ENCODE measurements at places on chromosomes 2 and 18.

- no peak for DNase-seq
Observed at GRCh38 chr18:55918444-55918843, 330.5 kb upstream of the TCF4 start.

DNA sequence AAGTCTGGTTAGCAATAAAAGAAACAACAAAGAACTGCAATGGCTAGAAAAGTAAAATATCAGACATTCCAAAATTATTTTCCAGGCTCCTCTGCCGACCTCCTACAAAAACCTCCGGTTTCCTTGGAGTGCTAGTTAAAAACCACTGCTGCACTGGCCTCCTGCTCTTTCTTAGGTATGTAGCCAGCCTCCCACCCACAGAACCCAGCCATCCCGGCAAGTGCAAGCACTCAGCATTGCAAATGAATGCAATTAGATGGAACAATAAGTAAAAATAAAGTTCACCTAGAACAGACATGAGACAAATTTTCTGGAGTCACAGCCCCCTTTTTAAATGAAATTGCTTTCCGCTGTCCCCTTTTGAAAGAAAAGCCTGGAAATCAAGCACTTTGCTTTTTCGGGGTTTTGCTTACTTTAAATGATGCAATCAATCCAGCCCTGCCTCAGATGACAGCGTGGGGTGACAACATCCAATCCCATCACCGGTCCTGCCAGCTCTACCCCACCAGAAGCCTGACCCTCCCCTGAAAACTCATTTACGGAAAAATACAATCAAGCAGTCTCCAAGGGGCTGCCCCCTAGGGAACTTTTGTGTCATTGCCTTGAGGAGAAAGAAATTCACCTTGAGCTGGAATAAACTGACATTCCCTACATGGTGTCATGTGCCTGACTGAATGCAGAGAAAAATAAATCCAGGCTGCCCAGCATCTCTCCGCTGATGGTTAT is 199.8 kb downstream of the EPHA4 start:
- no peak for DNase-seq

DNA sequence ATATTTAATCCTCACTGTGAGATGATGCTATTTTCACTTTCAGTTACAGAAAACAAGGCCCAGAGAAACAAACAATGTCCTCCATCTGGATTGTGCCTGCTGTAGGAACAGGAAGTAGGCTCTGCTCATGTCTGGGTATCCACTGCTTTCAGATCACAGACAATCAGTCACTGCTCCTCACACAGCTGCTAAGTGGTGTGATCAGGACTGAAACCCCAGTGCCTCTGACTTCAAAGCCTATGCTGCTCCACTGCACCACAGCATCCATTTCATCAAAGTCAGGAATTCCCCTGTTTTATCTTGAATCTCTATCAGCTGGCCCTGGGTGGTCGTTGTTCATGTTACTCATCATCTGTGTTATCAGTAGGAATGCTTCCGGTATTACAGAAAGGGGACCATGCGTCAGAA is 303.8 kb upstream of the TRIB2 start:
- peak; percentile 12 for DNase-seq

GRCh38 chr2:48852938-48853337 is 97.4 kb upstream of the LHCGR start:
- DNase-seq, result no peak

GRCh38 chr18:58314284-58314683 is 270.3 kb downstream of the NEDD4L start:
- DNase-seq, result no peak

DNA sequence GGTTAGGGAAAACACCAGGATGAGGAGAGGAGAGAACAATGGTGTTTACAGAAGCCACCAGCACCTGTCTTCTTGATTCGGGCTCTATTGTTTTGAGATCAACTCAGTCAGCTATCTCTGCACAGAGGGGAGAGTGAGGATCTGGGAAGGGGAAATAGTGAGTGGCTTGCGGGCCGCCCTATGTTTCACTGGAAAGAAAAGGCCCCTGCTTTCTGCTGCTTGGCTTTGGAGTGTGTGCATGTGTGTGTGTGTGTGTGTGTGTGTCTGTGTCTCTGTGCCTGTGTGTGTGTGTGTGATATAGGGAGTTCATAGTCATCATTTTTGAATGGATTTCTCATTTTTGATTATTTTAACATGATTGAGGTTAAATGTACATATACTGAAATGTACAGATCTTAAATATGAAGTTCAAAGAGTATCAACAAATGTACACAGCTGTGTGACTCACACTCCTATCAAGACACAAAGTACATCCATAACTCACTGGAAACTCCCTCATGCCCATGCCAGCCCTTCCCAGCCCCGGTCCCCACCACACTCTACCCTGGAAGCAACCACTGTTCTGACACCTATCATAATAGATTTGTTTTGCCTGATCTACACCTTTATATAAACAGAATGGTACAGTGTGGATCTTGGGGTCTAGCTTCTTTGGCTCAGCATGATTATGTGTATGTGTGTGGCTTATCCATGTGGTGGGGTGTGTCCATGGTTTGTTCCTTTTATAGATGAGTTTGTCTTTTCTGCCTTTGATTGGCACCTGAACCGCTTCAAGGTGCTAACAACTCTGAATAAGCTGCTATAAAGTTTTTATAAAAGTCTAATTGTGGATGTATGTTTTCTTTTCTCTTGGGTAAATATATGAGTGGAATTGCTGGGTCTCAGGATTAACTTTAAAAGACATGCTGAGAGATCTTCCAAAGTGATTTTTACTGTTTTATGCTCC is 258.3 kb downstream of the SETBP1 start:
- no peak for DNase-seq

GRCh38 chr2:21406911-21407310 is 283.1 kb downstream of the TDRD15 start:
- no peak for DNase-seq

- DNase-seq, result no peak
Observed at GRCh38 chr2:143729296-143729814, 600.1 kb downstream of the ARHGAP15 start.

- no peak for DNase-seq
Observed at GRCh38 chr2:222180619-222181018, 118.2 kb downstream of the PAX3 start.

GRCh38 chr2:190976521-190976920 is 37.5 kb downstream of the STAT1 start:
- DNase-seq, result no peak

- no peak for DNase-seq
Observed at GRCh38 chr2:166297951-166298350, 77.8 kb downstream of the SCN9A start.

DNA sequence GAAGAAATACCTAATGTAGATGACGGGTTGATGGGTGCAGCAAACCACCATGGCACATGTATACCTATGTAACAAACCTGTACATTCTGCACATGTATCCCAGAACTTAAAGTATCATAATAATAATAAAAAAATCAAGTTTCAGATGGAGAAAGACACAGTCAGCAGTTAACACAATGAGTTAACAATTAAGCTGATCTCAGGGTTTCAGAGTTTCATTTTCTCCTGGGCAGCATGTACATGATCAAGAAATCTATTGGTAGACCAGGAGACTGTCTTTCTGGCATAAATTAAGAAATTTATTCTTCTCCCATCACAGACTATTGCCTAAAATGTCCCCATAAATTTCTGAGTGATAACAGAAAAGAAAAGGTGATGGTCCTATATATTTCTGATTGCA is 155.3 kb downstream of the RAD51AP2 start:
- no peak for DNase-seq

- no peak for DNase-seq
Observed at GRCh38 chr18:48923746-48924629, 26.8 kb downstream of the SMAD7 start.

- no peak for DNase-seq
Observed at GRCh38 chr18:14925281-14925709, 177.3 kb downstream of the ANKRD30B start.

DNA sequence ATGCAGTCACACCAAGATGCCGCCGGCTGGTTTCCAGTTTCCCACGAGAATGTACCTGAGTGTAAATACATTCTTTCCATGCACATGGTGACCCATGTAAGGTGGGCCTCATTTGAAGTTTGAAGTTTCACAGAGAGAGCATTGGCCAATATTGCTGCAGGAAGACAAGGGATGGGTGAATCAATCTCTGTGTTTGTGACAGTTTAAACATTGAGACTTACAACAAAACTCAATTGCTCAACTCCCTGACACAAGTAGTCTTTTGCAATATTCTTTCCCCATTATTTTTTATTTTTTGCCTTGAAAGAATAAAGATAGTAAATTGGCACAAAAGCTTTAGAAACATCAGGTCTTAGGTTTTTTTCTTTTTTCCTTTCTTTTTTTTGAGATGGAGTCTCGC is 5.1 kb downstream of the SERPINB2 start:
- no peak for DNase-seq

GRCh38 chr2:160963957-160964356 is 196.3 kb upstream of the TANK start:
- DNase-seq, result no peak

DNA sequence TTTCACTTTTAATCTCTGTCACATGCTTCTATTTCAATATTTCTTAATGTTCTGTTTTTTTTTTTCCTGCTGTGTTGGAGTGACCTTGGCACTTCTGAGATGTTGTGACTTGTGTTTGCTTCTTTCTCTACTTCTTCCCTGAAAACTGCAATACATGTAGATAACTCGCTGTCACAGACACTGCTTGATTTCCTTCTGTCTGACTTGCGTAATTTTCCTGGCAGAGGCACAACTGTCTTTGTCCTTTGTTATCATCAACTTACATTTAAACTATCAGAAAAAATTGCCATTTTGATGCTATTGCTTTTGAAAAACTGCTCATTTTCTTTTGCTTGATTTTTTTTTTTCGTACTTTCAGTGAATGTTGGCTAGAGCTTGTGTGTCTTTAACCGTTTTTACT is 69.0 kb downstream of the BABAM2 start:
- no peak for DNase-seq

GRCh38 chr18:62085756-62086155 is 101.1 kb downstream of the PIGN start:
- no peak for DNase-seq

DNA sequence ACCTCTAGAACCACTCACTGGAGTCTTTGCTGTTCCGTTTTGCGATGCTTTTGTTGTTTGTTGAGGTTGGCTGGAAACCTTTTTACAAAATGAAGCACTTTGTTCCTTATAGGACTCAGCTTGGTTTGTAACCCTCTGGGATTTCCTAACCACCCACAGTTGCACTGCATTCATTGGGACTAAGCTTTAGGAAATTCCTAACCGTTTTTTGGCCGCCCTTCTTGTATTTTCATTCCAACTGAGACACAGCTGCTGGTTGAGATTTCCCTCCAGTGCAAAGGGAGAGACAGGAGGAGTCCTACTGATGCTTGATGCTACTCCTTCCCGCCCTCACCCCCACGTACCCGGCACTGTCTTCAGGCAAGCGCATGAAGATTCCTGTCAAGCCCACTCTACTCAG is 6.1 kb upstream of the DIPK1C start:
- DNase-seq, result no peak

GRCh38 chr18:63240531-63241316 is 78.8 kb downstream of the BCL2 start:
- DNase-seq, result no peak

DNA sequence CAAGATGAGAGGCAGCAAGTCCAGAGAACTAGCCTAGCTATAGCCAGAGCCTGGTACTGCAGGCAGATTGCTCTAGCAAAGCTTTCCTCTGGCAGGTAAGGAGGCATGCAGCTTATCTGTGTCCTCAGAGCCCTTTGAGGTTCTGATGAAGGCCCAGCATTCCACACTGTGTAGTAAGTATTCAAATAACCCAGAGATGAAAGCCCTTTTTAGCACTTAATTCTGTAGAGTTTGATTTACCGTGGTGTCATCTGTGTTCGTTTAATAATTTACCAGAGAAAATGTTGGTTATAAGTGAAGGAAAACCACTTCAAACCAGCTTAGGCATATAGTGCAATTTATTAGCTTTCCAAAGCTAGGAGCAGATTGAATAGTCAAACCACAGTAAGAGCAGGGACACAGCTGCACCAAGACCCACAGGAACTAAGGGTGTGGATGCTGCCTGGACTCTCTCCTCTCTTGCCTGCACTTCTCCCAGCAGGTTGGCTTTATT is 226.6 kb downstream of the BABAM2 start:
- no peak for DNase-seq

- DNase-seq, result no peak
Observed at GRCh38 chr2:3045318-3045921, 332.2 kb downstream of the EIPR1 start.

GRCh38 chr18:21183670-21184069 is 58.4 kb upstream of the GREB1L start:
- DNase-seq, result no peak

- no peak for DNase-seq
Observed at GRCh38 chr2:48240912-48241311, 289.0 kb upstream of the STON1 start.

GRCh38 chr2:160379399-160379798 is 114.2 kb downstream of the RBMS1 start:
- no peak for DNase-seq

DNA sequence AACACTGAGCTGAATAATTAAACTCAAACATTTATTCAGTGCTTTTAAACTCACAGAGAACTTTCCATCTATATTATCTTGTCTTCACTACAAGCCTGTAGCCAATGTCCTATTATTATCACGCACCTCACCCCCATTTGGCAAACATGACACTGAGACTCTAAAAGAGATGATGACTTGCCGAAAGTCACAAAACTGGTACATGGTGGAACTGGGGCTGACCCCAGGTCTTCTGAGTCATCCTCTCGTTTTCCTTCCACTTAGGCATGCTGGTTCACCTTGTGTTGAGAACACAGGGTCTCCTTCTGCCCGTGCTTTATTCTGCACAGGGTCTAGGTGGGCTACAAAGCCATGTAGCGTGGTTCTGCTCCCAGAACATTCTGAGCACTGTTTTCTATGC is 230.0 kb upstream of the MGAT5 start:
- no peak for DNase-seq

DNA sequence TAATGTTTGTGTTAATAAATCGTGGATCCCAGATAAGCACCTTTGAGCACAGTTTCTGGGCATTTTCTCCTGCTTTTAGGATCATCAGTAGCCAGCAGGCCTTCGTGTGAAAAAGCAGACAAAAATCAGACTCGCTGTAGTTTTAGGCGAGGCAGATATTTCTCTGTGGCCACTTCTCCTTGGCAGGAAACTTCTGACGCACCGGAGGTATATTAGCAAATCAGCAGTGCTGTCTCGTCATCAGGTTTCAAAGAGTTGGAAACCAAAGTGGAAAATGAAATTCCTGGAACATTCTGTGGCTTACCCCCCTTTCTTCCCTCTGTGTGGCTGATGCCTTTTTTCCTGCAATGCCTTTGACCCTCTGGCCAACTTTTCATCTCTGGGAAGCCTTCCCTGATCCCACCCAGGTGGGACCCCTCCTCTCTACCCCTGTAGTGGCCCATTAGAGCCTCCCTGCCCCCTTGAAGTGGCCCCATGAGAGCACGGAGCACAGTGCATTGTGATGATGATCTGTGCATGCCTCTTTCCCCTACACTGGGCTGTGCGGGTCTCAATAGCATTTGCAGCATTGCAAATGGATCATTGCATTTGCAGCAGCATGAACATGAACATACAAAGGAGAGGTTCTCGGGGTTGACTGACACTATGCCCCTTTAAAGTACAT is 93.3 kb downstream of the RNF144A start:
- no peak for DNase-seq

DNA sequence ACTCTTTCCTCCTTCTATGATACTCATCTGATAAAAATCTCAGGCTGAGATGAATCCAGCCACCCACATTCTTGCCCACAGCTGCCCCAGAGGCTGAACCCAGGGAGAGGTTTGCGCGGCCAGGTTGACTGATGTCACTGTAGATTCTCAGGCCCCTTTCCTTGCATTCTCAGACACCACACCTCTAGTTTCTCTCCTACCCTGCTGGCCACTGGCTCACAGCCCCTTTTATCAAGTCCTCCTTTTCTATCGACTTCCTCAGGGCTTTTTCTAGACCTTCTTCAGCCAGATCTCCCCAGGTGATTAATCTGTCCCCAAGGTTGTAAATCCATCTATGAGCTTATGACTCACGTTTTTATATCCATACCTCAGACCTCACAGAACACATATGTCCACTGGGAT is 99.8 kb downstream of the TACR1 start:
- no peak for DNase-seq

Measured in activated CD4-positive, alpha-beta T cell treated with anti-CD3 and anti-CD28 coated beads, Interleukin-2, amount 50 U/mL, for 4 hours (primary cell).